T follicular helper cell (primary cell): ENCODE measurements at places on chromosomes 7 and 10.

DNA sequence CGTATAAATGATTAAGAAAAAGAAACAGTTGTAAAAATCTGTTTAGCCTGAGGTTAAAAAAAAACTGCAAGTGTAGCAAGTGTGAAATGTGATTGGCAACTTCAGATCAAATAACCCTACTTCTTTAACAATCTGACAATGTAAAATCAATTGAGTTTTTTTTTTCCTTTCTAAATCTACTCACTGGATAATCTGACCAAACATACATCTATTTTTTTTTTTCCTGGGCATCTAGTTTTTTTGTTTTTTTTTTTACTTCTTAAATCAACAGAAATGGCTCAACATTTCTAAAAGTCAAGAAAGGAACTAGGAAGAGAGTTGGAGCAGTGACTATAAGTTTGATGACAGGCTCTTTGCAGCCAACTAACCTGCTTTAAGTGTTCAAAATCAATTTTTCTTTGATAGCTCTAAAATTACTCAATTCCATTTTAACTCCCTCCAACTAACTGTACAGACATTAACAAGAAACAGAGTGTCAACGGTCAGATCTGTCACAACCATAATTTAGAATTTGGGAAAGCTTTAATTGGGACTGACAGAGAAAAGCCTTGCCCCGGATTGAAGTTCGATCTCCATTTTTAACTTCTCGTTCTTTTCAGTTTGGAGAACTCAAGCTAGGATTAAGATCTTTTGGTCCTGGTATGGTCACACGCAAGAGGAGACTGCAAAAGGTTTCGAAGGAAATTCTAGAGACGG is 1.2 kb downstream of the ARL3 start:
- no peak for DNase-seq

DNA sequence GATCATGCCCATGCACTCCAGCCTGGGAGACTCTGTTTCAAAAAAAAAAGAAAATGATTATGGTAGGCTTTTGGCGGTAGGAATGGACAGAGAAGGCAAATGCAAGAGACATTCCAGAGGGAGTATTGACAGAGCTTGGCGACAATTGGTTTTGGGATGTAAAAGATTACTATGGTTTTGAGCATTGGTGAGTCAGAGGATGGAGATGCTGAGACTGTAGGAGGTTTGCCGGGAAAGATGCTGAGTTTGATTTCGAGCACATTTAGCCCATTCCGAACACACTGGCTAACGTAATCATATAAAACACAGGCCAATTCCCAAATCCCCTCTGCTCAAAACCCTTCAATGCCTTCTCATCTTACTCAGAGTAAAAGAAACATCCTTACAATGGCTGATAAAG is 161.6 kb upstream of the MKLN1 start:
- no peak for DNase-seq

- no peak for DNase-seq
Measured at GRCh38 chr10:51005551-51005950, 68.7 kb upstream of the PRKG1 start.

- no peak for DNase-seq
Measured at GRCh38 chr7:102080434-102081243, 206.0 kb upstream of the SH2B2 start.

- no peak for DNase-seq
Measured at GRCh38 chr7:142057101-142057500, 54.4 kb upstream of the MGAM2 start.
